ENCODE measurements at places on chromosomes 11 and 22.
A peak's percentile ranks its signal among the peaks of the same experiment; 100 is the strongest.

GRCh38 chr11:23021287-23021863 is 161.1 kb upstream of the CCDC179 start:
- no peak for DNase-seq

DNA sequence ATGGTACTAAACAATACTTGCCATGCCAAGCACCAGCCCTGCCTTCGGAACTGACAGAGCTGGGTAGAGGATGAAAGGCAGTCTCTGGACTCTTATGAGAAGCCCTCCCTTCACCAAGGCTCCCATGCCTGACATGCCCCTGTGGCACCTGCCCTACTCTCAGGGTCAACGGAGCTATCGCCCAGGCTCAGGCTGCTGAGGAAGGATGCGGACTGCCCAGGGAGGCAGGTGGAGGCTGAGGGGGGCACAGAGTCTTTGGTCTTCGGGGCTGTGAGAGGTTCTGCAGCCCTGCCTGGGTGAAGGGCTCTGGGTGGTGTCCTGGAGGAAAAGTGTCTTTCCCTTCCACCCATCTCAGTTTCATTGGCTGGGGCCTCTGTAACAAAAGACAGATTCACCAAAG is 290.8 kb upstream of the B3GAT1 start:
- DNase-seq, result no peak

DNA sequence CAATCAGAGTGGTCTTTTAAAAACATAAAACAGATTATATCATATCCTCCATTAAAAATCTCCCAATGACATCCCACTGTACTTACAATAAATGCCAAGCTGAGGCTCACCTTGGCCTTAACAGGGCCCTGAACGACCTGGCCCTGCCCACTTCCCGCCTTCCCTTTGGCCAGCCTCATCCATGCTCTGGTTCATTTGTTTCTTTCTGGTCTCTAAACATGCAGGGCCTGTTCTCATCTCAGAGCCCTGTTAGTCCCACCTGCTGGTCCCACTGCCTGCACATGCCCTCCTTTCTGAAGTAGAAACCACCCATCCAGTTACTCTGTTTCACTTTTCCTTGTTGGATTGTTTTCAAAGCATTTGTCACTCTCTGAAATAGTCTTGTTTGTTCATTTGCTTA is 227.4 kb downstream of the INSC start:
- DNase-seq, result no peak

DNA sequence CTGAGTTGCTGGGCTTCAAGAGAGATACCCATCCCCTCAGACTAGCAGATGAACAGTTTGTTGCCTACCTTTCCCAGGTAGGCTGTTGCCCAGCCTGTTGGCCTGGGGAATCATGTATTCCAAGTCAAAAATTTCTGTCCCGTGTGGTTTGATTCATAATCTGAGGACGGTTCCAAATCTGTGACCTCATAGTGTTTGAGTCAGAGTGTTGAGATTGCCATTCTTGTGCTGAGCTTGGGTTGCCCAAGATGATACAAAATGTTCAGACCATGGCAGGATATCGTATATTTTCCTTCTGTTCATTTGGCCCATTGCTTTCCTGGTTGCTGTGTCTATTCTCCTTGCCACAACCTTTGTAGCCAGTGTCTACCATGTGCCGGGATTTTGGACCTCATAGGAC is 64.3 kb downstream of the CYB5R2 start:
- DNase-seq, result no peak

DNA sequence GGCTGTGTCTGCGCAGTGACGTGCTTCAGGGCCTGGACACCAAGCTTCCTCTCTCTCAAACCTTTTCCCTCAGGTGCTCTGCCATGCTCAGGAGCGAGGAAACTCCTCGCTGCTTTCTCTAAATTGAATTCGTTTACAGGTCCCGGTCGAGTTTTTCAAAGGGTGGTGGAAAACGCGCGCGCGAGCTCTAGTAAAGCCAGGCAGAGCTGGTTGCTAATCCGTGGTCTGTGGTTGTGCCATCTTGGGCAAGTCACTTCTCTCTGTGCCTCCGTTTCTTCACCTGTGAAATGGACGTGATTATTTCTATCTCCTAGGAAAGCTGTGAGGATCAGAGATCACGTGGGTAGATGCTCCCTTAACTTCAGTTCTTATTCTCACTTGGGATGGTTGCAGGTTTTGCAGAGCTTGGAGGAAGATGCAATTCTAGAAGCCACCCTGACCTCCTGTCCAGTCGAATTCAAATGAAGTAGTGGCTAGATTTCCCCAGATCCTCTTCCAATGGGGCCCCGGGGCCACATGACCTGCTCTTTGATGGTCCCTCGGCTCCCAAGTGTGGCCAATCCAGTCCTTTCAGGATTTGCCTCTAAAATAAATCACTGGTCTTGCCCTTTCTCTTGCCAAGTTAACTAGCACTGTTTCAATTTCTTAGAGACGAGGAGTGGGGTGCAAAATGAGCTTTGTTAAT is 10.5 kb upstream of the ALX4 start:
- DNase-seq, result no peak

DNA sequence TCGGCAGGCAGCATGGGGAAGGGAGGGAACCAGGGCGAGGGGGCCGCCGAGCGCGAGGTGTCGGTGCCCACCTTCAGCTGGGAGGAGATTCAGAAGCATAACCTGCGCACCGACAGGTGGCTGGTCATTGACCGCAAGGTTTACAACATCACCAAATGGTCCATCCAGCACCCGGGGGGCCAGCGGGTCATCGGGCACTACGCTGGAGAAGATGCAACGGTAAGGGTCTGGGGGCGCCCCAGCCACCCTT is 204 bp downstream of the FADS2 start:
- DNase-seq, result no peak

DNA sequence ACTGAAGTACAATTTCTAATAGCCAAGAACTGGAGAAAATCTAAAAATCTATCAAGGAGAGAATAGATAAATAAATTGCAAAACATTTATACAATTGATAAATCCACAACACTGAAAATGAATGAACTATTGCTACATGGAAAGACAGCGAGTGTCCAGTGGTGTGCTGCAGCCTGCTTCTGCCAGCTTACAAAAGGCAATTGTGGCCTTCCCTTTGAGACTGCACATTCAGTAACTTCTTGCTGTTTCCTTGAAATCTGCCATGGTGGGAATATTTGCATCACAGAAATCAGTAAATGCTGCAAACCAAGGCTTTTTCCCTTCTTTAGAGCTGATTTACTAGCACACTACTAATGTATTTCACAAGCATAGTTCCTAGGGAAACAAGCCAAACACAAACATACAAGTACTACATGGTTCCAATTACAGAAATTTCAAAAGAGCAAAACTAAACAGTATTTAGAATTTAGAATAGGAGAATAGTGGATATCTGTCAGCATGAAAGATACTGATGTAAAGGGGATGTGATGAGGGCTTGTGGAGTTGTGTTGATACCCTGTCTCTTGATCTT is 76.9 kb upstream of the TRIM77 start:
- no peak for DNase-seq

GRCh38 chr11:127552446-127552845 is 551.9 kb upstream of the KIRREL3 start:
- no peak for DNase-seq

DNA sequence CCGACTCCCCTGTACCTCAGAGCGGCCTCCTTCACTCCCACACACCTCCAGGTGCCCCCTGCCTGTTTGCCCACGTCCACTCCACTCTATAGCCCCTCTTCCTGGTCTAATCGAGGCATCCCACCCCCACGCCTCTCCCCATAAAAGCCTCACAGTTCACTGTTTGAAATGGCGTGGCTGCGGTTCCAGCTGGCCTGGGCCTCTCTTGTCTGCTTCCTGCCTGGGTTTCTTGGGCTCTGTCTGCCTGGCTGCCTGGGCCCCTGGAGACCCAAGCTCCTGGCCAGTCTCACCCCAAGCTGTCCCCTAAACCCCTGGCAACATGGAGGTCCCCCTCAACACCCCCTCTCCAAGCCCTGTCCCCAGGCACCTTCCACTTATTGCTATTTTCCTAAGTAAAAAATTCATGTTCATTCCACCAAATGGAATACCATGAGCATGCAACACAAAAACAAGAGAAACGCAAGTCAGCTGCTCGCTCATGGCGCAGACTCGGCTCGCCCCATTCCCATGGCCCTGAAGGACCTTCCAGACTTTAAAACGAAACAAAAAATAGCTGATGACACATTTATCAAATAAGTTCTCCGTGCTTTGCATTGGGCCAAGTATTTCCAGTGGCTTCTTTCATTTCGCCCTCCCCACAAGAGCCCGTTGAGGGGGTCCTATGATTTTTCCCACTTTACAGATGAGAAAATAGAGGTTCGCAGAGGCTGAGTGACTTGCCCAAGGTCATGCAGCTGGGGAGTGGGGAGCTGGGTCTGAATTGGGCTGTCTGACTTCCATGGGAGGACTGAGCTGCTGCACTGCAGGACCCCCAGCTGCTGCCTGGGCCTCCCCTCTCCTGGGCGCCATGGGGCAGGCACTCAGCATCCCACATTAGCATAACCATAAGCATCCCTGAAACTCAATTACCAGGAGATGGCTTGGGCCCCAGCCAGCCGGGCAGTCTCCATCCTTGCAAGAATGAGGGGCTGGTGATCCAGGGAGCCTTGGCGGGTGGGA is 11.7 kb upstream of the FLRT1 start:
- no peak for DNase-seq

DNA sequence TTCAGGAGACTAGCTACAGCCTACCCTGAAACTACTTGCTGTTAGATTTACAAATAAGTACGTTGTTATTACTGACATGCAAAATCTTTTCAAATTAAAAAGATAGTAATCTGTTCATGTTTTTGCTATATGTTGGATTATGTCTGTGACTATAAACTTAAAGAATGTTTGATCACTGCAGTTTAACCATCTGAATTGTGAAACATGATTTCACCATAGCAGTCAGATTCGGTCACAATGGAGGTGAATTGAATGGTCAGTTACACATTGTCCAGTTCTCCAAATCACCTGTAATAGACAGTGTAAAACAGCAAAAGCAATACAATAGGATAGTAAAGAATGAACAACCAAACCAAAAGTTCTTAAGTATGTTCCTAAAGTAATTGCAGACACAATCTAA is 43.3 kb downstream of the CCDC83 start:
- DNase-seq, result no peak

DNA sequence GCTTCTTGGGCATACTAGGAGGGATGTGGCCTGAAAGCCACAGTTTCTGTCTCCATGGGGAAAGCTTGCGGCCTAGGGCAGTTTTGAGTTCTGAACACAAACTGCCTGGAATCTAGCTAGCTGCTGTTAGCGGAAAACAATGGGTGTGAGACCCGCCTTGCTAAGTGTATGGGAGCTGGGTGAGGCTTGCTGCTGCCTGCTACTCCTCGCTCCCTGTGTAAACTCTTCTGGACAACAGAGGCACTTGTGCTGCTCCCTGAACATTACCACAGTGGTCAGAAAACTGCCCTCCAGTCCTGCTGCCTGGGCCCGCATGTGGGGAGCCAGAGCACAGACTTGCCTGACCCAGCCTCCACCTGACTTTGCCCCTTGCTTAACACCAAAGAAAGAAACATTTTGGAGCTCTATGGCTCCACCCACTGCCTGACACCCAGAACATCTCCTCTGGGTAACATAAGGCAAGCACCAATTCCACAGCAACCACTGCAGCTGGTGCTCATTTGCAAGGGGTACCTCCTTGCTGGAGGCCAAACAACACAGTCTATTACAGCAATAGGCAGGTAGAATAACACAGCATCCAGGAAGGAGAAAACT is 766.3 kb upstream of the RAG2 start:
- DNase-seq, result no peak

DNA sequence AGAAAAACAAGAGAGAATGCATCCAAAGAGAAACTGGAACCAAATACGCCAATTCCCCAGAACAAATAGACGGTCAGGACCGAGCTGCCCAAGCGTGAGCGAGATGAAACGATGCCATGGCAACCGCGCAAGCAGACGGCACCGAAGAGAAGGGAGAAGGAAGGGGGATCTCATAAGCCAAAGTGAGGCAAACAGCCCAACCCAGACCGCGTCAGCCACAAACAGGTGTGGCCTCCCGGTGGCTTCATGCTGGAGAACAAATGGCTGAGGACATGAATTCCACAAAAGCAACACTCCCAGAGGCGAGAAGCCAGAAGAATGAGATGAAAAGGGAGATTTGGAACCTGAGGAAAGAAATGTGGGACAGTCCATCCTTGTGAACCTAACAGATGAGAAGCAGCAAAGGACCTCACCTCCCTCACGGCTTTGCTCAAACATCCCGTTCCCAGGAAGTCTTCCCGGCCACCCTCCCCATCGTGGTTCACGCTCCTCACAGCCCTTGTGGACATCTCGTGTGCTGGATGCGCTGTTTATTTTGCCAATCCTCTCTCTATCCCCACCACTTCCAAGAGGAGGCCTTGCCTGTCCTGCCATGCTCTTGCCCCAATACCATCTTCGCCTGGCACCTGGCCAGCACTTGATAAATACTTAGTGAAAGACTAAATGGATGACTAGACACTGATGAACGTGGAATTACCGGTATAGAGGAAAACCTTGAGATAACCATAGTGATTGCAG is 89.1 kb upstream of the RTL6 start:
- no peak for DNase-seq

GRCh38 chr11:102449651-102450570 is 2.7 kb downstream of the TMEM123 start:
- no peak for DNase-seq

DNA sequence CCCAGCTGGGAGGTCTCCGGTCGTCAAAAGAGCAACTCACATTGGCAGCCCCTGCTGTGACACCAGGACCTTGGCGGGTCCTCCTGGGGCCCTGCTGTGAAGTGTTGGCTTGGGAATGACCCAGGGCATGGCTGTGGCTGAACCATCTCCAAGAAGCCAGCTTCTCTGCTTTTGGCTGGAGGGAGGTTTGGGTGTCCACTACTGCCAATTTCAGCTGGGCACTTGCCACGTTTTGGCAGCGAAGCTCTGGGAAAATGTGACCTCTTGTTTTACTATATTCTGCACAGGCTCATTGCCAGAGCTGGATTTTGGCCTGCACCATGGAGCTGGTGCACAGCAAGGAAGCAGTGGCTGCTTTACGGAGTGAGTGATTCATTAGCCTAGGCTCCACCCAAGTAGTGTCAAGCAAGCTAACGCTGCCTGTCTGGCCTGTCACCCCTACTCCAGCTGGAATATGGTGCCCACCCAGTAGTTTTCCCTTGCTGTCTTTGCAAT is 24.3 kb upstream of the SMCO4 start:
- no peak for DNase-seq

DNA sequence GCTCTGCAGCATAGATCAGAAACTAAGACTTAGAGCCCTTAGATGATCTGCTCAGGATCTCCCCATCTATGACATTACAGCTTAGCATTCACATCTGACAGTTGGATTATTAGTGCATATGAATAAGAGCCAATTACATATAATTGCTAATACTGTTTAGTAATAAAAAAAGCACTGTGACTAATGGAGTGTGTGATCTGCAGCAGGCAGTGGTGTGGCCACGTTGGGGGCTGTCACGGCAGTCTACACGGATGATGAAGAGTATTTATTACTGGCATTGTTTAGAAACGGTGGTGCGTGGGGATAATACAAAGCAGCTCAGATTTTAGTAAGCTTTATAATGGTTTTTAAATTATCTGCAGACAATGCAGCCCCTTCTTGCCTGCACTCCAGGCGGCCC is 93.5 kb upstream of the TIMP3 start:
- no peak for DNase-seq

GRCh38 chr11:132496341-132496740 is 1036.0 kb downstream of the OPCML start:
- no peak for DNase-seq

GRCh38 chr11:1401656-1402221 is 12.0 kb downstream of the BRSK2 start:
- peak; percentile 5 for DNase-seq

- no peak for DNase-seq
These were observed 141.2 kb downstream of the CSNK2A3 start for GRCh38 chr11:11211888-11212287.

GRCh38 chr11:849104-849824 is 6.6 kb downstream of the TSPAN4 start:
- DNase-seq, result no peak

GRCh38 chr11:87743007-87743406 is 432.2 kb downstream of the RAB38 start:
- no peak for DNase-seq

Data from GM04503 (cell line).